Pulmonary artery endothelial cell (primary cell): ENCODE measurements at places on chromosomes 11 and 22.

DNA sequence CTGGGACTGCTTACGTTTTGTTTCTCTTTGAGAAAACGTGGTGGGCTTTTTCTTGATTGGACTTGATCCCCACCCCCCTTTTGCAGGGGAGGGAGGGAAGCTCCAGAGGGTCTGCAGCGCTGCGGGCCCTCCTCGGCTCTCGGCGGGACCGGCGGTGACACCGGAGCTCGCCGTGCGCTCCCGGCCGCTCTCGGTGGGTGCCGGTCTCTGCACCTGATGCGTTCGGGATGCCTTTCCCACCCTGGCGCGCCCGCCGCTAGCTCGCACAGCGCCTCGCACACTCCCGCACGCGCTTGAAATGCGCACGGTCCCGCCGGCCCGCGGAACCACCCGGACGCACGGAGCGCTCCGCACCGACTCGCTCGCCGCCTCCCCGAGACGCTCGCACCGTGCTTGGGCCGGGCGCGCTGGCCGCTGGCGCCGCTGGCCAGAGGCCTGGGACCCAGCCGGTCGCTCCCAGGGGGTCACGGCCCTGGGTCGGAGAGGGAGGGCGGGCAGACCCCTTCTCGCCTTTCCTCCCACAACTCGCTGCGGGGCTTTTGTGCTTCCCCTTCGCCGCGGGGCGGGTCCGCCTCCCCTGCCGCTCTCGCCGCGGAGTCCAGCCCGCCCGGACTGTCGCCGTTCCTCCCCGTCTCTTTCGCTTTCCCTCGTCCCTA, 1.0 kb downstream of the ZBTB16 start:
- no peak for DNase-seq

GRCh38 chr11:100640071-100640470, 47.0 kb upstream of the ARHGAP42 start:
- no peak for DNase-seq

- no peak for DNase-seq
These were observed 31.9 kb upstream of the IGLL5 start for GRCh38 chr22:22855617-22856308.

GRCh38 chr22:46209262-46209661, 40.8 kb downstream of the CDPF1 start:
- DNase-seq: no peak

GRCh38 chr22:50076646-50077535, 8.3 kb downstream of the MLC1 start:
- no peak for DNase-seq

DNA sequence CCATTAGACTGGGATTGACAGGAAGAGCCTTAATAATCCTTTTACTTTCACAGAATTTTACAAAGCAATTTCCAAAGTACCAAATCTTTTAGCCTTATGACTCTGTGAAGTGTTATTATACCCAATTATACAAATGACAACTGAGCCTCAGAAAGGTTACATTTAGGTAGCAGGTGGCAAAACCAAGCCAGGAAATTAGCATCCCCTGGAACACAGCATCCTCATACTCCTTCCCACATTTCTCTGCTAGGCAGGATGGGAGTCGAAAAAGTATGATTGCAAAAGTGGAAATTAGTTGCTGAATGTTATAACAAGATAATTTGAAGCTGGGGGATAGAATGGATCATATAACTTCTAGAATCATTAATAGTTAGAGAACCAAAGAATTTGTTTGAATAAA, 359.7 kb upstream of the PDGFD start:
- DNase-seq: no peak

DNA sequence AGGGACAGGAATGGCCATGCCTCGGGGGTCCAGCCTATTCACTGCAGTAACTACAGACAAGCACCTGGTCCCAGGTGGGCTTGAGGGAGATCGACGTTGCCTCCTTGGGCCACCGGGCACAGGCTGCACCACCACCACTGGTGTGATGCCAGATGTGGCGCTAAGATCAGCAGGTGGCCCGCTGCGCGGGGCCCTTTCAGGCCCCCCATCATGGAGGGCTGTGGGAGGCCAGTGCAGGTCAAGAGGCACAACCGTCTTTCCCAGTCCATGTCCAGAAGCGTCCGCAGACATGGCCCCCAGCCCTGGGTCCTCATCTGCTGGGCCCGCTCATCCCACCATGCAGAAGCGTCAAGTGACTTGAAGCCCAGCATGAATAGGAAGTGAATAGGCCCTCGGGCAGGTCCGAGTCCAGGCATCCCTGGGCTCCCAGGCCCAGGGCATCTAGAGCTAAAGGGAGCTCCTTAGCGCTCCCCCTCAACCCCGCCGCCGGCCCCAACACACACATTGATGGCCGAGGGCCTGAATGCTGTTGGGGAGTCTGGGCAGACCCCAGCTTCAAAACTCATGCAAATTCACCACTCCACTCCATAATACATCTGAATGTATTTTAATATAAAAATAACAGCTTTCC, 18.3 kb downstream of the FADS3 start:
- DNase-seq: no peak

DNA sequence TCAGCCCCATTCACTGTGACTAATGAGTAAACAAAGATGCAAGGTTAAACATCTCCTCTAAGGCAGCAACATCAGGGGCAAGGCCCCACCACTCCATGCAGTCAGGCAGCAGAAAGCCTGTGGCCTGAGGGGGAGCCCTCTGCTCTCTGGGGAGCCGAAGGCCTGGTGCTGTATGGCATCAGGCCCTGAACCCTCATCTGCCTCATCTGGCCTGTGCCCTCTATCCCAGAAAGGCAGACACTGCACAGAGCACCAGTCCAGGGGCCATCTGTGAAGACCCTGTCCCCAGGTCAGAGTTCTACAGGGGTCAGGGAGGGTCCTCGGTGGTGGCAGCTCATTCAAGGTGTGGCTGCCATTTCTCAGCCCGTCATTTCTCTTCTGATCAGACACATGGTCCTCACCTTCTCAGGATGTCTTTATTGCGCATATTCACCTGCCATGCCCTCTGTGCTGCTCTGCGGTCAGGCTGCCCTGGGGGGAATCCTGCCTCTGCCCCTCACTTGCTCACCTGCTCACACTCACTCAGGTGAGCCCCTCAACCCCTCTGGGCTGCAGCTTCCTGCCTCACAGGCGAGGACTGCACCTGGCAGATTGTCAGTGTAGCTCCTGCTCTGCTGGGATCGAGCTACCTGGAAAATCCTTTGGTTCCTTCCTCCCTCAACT, 103.1 kb upstream of the PITPNB start:
- no peak for DNase-seq

DNA sequence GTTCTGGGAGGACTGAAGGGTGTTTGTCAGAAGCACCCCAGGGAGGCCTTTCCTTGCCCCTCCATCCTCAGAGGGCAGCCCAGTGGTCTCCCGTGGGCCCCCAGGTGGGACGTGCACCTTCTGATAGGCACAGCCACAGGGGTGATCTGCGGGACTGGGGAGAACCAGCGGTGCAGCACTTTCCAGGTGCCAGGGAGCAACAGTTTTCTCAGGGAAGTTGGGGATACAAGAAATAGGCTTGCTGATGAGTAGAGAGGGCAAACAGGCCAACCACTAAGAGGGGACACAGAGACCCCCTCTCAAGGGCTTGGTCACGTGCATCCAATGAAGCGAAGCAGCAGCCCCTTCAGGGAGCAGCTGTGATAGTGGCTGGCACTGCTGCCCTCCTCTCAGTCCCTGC, 107.1 kb upstream of the BID start:
- no peak for DNase-seq

GRCh38 chr11:69167916-69168691, 12.4 kb downstream of the SMIM38 start:
- no peak for DNase-seq

DNA sequence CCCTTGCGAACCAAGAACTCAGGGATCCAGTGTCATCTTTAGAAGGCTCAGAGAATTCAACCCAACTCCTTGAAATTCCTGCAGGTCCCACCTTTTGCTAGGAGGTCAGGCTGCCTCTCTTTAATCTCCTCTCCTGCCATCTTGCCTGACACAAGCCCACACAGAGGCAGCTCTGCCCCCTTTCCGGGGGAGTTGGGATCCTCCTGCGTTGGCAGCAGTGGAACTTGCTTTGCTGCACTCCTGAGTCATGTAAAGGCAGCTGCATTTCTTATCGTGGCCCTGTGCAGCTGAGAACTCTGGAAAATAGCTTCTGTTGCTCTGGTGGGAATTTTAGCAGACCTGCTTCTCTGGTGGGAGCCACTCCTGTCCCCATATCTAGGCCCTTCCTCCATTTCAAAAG, 142.3 kb upstream of the TBCEL start:
- no peak for DNase-seq

DNA sequence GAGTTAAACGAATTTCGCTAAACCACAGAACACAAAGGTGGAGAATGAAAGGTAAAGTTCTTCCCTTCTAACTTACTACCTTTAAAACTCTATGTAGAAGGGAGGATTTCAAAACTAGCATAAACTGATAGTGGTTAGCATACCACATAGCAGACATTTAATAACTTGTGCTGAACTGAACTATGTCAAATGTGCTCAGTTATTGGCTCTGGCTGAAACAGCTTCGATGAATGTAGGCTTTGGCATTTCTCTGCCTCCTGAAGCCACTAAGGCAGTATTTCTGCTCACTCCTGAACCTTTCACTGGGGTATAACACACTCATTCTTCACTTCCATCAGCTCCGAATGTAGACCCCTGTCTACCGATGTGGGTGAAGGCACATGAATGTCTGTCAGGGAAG, 1188.1 kb downstream of the LRRC4C start:
- DNase-seq: no peak

DNA sequence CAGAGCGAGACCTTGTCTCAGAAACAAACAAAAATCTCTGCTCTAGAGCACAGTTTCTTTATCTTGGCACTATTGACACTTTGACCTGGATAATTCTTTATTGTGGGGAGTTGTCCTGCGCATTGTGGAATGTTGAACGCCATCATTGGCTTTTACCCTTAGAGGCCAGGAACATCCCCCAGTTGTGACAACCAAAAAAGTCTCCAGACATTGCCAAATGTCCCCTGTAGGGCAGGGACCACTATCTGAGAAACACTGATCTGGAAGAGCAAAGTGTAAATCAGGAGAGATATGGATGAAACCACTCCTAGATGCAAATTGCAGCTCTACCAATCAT, 4.8 kb upstream of the NF2 start:
- no peak for DNase-seq

DNA sequence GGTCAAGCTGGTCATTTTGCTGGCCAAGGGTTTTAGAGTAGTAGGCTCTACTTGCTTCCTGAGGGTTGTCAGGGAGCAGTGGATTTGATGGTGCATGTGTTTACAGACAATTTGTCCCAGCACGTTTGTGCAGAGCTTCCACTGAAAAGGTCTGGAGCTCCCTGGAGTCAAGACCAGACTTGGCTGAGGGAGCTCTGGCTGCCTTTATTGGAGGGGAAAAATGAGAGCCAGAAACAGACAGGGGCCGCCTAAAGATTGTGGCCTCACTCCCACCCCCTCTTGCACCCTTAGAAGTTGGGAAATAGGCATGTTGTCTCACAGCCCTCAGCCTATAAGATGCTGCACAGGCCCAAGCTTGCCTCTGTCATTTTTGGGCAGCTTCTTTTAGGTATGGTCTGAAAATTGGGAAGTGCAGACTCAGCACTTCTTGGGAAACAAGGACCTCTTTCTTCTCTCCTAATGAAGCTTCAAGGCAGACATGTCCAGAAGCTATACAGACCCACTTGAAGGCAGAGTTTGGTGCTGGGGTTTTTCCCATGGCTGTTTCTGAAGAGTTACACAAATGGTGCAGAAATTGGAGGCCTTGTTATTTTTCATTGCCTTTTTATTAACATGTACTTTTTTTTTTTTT, 55.1 kb downstream of the AMOTL1 start:
- no peak for DNase-seq

DNA sequence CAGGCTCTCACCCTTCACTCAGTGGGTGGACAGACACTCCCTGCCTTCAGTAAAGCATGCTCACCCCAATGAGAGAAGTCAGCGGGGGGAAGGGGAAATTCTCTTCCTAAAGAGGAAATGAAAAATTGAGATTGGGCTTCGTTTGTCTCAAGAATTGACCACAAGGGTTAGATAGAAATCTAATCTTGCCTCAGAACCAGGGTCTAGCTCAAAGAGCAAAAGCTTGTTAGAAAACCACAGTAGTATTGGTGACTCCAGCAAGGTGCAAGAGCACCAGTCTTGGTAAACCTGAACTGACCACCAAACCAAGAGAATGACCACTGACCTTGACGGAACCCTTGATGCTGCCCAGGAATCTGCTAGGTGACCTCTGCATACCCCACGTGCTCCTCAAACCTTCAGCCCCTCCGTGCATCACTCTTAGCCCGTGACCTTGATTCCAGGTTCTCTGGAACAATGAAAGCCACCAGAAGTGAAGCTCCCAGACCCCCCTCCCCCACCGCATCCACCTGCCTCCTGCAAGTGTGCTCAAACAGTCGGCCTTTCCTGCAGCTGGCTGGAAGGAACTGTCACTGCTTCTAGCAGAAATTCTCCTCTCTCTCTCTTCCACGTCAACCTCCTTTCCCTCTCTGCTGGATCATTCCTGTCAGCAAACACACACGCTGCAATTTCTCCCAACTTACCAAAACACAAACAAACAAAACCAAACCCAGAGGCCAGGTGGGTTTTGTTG, 3.1 kb upstream of the TMA7B start:
- no peak for DNase-seq

GRCh38 chr11:12845739-12846358, 163.3 kb upstream of the RASSF10 start:
- DNase-seq: no peak

GRCh38 chr22:24483976-24484545, 11.1 kb upstream of the UPB1 start:
- DNase-seq: no peak

- no peak for DNase-seq
These were observed 12.5 kb upstream of the CHST1 start for GRCh38 chr11:45677770-45678512.

GRCh38 chr11:27837895-27838563, 137.8 kb upstream of the BDNF start:
- DNase-seq: no peak

DNA sequence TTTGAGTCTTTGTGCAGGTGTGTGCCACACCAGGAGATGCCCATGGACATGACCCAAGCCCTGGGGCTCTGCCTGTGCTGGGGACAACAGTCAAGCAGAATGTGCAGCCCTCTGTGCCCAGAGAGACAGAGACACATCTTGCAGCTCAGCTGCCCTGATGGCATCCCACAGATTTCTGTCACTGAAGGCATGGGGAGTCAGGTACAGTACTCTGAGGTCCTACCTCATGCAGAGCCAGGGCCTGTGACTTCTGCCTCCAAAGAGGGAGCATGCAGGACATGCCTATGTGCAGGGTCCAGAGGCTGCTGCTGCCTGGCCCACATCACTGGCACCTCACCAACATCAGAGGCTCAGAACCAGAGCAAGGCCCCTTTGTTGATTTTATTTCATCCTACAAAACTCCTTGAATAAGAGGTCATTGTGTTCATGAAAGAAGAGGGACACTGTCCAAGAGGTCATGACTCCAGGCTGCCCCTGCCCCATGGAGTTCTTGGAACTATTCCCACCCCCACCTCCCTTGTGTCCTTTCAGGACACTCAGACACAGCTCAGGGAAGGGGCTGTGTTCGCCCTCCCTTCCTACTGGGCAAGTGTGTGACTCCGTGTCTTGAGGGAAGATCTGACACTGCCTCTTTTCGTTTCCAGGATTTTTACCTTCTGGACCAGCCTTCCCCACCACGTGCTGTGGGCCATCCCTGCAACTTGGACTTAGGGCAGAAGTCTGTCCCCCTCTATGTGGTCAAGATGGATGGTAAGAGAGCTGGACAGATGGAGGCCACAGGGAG, 62.3 kb downstream of the BTG4 start:
- no peak for DNase-seq

- DNase-seq: no peak
These were observed 18.5 kb upstream of the MUC2 start for GRCh38 chr11:1055990-1056771.
